ENCODE measurements at places on chromosomes 3 and 15. TPM values are rescaled to one million over a fixed set of nuclear protein-coding genes. Genes with fewer than 3 reads are reported as not detected.

DNA sequence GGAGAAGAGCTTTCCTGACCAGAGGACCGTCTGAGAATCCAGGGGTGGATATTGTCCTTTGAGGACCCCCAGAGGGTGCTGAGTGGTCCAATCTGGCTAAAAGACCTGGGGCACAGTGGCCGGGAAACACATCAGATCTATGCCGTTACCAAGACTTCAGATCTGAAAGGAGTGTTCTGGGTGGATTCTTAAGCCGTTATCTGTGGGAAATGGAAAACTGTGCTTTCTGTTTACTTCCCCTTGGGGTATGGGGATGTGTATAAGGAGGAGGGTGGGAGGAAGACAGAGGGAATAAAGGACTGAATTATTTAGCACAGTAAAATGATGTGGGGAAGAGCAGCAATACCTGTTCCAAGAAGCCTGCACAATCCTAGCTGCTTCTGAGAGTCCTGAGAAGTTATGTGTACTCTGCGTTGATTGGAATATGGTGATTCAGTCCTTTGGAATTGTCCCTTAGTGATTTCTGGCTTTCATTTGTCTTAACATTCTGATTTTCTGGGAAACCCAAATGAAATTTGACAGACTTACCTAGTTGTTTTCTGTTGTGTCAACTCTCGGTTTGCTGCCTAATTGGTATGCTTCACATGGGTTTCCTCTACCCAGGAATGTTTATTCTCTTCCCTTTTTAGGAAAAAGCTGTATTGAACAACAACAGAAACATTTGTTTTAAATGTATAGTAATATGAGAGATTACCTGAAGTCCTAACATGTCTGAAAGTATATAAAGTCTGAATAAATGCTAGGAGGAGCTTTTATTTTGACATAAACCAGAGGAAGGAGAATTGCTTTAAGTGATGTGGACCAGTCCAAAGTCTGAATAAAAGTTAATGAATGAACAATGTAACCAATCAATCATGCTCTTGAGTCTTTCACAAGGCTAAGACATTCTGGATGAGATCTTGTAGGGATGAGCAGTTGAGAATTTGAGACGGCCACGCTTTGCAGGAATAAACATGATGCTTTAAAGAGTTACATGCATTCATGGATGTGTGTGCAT is 427.1 kb upstream of the C2CD4B start:
- no peak for DNase-seq

DNA sequence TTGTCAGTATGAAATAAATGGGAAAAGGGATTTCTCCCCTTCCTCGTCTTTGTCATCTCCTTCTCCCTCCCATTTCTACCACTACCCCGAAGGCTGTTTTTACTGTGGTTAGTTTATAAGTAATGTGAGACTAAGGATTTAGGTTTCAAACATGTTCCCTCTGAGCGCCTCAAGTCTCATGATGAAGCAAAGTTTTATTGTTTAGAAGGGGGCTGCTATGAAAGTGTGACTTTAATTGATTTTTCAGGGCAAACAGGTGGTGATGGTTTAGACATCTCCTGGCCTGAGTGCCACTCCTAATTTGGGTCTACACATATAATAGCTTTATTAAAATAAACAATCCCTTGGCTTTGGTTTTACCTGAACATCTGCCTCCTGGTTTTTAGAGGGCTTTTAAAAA is 185.5 kb downstream of the MCTP2 start:
- DNase-seq = no peak

GRCh38 chr3:188270423-188270972 is 116.5 kb downstream of the LPP start:
- no peak for DNase-seq

GRCh38 chr3:103218793-103219192 is 784.0 kb downstream of the ZPLD1 start:
- no peak for DNase-seq

- peak; percentile 66 for DNase-seq
Measured at GRCh38 chr15:58490888-58491473, 59.2 kb downstream of the LIPC start.

DNA sequence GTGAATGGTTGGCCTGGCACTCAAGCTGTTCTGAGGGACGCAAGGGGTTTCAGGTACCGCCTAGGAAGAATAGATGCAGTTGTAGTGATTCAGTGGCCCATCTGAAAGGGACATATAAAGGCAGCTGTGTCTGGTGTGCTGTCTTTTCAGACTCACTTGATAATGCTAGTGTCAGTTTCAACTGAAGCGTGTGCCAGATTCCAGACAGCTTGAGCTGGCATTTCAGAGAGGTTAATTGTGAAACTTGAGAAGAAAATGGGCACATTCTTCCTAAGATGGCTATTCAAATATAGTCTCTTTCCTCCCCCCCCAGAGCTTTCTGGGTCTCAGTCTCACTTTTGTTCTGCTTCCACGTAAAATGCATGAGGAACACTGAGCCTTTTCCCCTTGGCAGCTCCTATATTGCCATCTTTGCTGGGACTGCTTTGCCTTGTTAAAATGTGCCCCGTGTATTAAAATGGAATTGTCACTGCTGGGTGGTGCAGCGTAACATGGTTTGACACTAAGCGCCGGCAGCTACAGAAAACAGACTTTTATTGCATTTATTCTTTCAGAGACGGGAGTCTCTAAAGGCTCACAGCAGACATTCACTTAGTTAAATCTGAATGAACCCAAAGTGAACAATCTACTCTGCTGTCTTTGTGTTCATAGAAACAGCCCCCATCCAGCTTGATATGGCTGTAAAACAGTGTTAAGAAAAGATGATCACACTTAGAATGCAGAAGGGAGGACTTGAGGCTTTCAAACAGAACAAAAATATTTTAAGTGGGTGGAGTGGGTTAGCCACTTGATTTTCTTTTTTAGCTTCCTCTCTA is 478.7 kb downstream of the RBMS3 start:
- no peak for DNase-seq

- no peak for DNase-seq
Measured at GRCh38 chr3:65489253-65489652, 549.5 kb downstream of the MAGI1 start.

DNA sequence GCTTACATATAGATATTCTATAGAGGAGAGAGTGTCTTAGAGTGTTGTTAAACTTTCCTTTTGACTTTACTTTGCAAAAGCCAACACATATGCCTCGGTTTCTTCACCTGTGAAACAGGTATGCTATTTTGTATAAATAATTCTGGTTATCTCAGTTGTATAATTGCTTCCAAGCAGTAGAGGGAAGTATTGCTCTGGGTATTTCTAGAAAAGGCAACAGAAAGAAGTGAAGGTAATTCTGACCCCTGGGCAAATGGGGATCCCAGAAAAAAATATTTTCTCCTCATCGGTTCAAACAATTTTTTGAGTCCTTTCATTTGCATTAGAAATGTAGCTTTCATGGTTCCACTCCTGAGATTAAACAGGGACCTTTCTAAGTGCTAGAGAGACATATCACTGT is 216.5 kb upstream of the SEMA6D start:
- no peak for DNase-seq

Gene MEIS2
- 29.1 TPM for total RNA-seq

Gene KBTBD12
- 7.6 TPM for total RNA-seq
